ENCODE measurements at places on chromosomes 16 and 17. TPM values are rescaled to one million over a fixed set of nuclear protein-coding genes. Genes with fewer than 3 reads are reported as not detected.

DNA sequence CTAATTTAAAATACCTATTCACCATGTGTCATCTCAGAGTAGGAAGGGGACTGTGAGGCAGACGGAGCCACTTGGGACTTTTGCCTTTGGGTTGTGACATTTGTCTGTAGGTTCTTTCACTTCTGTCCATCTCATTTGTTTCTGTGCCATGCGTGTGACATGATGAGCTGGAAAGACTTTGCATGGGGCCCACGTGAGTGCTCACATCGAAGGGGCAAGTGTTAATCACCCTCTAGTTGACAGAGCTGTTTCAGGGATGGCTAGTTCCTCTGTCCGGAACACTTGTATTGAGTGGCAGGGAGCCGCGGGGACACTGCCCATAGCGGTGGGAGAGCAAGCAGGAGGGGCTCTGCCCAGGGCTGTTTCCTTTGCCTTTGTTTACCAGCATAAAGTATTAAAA is 112.0 kb downstream of the RPTOR start:
- no peak for DNase-seq

GRCh38 chr16:84367750-84368307 is 509 bp upstream of the ATP2C2 start:
- DNase-seq: no peak

KRT34 gene
- not detected for total RNA-seq

FOXN1 gene
- not detected for total RNA-seq

EPOP gene
- 0.51 TPM for total RNA-seq

- DNase-seq: no peak
Measured at GRCh38 chr16:89931305-89931896, 8.3 kb downstream of the TUBB3 start.

CTRB1 gene
- not detected for total RNA-seq

GRCh38 chr17:21275579-21276263 is 8.8 kb upstream of the MAP2K3 start:
- DNase-seq: peak; percentile 98

GPRC5C gene
- total RNA-seq: 37.2 TPM

GRCh38 chr17:28469376-28469775 is 4.1 kb upstream of the SLC13A2 start:
- peak; percentile 56 for DNase-seq

TIMP2 gene
- total RNA-seq: 138 TPM

DNA sequence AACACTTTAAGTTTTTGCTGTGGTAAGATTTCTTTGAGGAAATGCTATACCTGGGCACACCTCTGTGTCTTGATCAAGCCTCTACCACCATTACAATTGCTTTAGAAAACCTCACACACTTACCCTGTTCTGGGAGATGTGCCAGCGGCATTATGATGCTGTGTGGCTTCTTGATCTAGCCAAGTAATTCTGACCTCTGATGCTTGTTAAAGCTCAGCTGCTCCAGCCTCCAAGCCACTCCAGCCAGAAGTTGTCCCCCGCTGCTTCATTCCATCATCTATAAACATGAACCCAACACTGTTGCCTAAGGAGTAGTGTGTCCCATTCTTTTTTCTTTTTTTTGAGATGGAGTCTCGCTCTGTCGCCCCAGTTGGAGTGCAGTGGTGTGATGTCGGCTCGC is 60.1 kb downstream of the CYLD start:
- no peak for DNase-seq

DNA sequence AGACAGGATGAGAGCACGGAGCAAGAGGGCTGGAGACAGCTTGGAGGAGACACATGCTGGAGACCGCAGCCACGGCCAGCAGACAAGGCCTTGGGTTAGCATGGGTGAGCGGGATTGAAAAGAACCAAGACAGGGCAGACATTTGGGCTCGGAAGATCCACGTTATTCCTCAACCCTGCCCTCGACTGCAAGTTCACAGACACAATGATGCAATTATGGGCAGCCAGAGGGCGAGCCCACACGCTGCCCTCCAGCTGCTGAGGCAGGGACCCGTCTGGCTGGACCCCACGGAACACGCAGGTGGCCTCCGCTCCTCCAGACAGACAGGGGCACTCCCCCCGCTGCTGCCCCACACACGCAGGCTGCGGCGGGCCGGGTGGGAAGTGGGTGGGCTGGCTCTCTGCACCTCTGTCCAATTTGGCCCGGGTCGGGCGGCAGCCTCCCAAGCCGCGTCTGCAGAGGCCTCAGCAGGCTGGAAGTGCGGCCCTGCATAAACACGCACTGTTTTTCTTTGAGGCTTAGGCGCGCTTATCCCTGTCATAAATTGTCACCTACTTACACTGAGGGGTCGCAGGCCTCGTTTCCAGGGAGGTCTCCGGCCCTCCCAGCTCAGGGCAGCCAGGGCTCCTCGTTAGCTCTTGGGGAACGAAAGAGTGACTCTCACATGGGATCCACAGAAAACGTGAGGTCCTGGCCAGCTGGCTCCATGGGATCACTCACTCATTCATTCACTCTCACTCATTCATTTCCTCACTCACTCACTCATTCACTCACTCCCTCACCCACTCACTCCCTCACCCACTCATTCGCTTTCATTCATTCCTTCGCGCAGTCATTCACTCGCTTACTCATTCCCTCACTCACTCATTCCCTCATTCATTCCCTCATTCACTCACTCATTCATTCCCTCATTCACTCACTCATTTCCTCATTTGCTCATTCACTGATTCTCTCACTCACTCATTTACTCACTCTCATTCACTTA is 303.9 kb downstream of the C16orf95 start:
- no peak for DNase-seq

All from Right ventricle myocardium inferior (tissue), 1 donor.